ENCODE measurements at places on chromosomes 4 and X. TPM values are rescaled to one million over a fixed set of nuclear protein-coding genes. Genes with fewer than 3 reads are reported as not detected.

CT47B1 gene
- not detected for total RNA-seq

TMEM47 gene
- total RNA-seq = not detected

F11 gene
- not detected for total RNA-seq

MND1 gene
- total RNA-seq = 0.27 TPM

ZNF280C gene
- 9.1 TPM for total RNA-seq

LRAT gene
- not detected for total RNA-seq

FAM156B gene
- 16.8 TPM for total RNA-seq

SSX1 gene
- not detected for total RNA-seq

UPF3B gene
- total RNA-seq = 14.0 TPM

TMEM154 gene
- 59.9 TPM for total RNA-seq

OTC gene
- total RNA-seq = not detected

EMCN gene
- total RNA-seq = not detected

L1CAM gene
- 7.3 TPM for total RNA-seq

ATXN3L gene
- not detected for total RNA-seq

TRAM1L1 gene
- not detected for total RNA-seq

PLK4 gene
- 3.8 TPM for total RNA-seq

ZNF711 gene
- 3.5 TPM for total RNA-seq

PTPN13 gene
- total RNA-seq = 0.12 TPM

FAM47A gene
- total RNA-seq = not detected

GPR143 gene
- total RNA-seq = not detected

FAM200B gene
- total RNA-seq = 9.1 TPM

BCOR gene
- 60.4 TPM for total RNA-seq

KLF8 gene
- total RNA-seq = 15.2 TPM

SLC9B2 gene
- total RNA-seq = 33.4 TPM

MAB21L2 gene
- total RNA-seq = not detected

NOP14 gene
- total RNA-seq = 56.3 TPM

MID1 gene
- total RNA-seq = not detected

AFF2 gene
- total RNA-seq = 3.4 TPM

DRD5 gene
- not detected for total RNA-seq

USP26 gene
- total RNA-seq = not detected

SULT1B1 gene
- 0.04 TPM for total RNA-seq

NUDT11 gene
- total RNA-seq = not detected

ACE2 gene
- total RNA-seq = not detected

CLNK gene
- total RNA-seq = 0.58 TPM

FGB gene
- total RNA-seq = not detected

RHOXF2 gene
- total RNA-seq = not detected

ANXA3 gene
- 0.64 TPM for total RNA-seq
